ENCODE measurements at places on chromosomes 1 and 21.
A peak's percentile ranks its signal among the peaks of the same experiment; 100 is the strongest.

GRCh38 chr1:87167157-87167789 is 161.4 kb upstream of the LMO4 start:
- no peak for DNase-seq

- no peak for DNase-seq
Observed at GRCh38 chr1:14390816-14391215, 207.7 kb upstream of the KAZN start.

DNA sequence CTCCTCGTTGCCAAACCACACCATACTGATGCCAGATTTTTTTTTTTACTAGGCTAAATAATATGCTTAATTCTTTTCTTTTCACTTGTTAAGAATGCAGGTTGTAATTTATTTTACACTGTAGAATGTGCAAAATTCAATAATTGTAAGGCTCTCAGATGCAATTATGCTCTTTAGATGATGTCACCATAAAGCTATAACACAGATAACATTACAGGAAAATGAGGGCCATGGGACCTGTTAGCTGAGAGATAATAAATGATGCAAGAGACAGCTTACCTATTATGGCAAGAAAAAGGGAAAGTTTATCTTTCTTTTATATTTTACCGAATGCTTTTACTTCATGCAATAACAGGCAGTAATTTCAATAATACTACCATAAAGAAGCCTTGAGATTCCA is 35.4 kb downstream of the CHRM3 start:
- no peak for DNase-seq

- no peak for DNase-seq
Observed at GRCh38 chr1:39925721-39926342, 24.1 kb upstream of the MYCL start.

- no peak for DNase-seq
Observed at GRCh38 chr1:116808200-116808847, 54.1 kb downstream of the CD2 start.

DNA sequence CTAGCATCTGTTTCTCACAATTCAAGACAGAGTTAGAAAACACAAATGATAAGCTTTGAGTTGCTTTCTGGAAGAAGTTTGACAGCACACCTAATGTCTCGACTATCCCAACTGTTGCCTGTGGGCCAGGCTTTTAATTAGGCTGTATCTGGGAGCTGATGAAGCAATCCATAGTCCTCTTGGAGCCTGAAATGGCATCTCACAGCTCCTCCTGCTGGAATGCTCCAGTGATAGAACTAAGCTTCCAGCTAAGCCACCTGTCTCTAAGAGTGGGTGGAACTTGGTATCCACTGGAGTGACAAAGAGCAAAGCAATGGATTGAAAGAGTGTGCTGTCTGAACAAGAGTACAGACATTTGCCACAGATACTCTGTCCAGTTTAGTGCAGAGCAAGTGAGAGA is 605.3 kb upstream of the NR5A2 start:
- DNase-seq, result no peak

DNA sequence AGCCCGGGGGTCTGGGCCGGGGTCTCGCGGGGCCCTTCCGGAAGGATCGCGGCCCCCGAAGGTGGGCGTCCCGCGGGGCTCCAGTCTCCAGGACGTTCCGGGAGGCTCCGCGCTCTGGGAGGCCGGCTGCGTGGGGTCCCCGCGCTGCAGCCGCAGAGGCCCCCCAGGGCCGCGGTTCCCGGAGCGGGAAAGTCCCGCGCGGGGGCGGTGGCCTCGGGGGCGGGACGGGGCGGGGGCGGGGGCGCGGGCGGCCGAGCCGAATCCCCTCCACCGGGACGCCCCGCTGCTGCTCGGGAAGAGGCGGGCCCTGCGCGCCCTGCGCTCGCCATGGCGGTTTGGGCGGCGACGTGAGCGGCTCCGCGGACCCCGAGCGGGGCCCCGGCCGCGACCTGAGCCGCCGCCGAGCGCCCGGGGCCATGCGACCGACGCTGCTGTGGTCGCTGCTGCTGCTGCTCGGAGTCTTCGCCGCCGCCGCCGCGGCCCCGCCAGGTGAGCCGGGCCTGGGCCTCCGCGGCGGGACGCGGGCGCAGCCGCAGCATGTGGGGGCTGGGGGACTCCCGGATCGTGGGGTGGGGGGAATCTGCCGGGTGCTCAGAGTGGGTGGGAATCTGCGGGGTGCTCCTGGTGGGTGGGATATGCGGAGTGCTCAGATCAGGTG is at the start of gene IFNGR2:
Gene IFNGR2 (plus strand): TSS at position 286 of the 658 bp plus-strand sequence. CDS start 131 bp downstream, at position 417.
- DNase-seq, result peak; percentile 39

- DNase-seq, result no peak
Observed at GRCh38 chr1:81574408-81574807, 226.3 kb upstream of the ADGRL2 start.

DNA sequence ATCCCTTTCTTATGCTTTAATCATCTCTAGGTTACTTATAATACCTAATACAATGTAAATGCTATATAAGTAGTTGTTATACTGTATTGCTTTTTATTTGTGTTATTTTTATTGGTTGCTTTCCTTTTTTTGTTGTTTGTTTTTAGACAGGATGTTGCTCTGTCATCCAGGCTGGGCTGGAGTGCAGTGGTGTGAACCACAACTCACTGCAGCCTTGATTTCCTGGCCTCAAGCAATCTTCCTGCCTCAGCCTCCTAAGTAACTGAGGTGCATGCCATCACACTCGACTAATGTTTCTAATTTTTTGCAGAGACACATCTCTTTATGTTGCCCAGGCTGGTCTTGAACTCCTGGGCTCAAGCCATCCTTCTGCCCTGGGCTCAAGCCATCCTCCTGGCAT is 26.9 kb downstream of the KRTAP19-8 start:
- no peak for DNase-seq

DNA sequence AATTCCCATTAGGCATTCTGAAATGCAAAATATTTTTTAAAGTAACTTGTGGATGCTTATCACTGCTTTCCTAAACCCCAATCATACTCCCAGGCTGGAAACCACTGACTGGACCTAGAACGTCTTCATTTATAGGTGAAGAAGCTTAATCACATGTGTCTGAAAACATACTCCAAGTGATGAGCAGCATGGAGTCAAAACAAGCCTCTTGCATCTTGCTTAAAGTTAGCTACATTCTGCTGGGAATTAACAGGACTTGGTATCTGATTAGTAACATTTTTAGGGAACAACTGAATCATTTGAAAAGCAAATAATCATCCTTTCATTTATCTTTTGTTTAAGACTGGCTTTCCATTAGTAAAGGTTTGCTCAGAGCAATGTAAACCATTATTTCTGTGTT is 105.7 kb downstream of the AK5 start:
- no peak for DNase-seq
